ENCODE measurements at places on chromosomes 13 and 19.

- DNase-seq = no peak
Observed at GRCh38 chr13:94947965-94948371, 235.6 kb upstream of the SOX21 start.

DNA sequence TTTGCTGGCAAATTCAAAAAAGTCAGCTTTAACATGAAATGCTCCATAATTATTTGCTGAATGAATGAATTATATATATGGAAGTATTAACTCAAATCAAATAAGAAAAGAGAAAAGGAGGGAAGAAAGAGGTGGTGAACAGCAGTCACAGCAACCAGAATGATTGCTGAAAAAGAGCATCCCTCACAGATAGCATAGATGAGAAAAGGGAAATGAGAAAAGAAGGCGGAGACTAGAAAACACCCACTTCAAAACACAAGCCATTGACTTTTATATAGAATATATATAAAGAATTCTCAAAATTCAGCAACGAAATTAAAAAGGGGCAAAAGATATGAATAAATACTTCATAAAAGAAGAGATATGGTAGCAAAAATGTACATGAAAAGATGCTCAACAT is 75.2 kb downstream of the CAB39L start:
- DNase-seq = no peak

DNA sequence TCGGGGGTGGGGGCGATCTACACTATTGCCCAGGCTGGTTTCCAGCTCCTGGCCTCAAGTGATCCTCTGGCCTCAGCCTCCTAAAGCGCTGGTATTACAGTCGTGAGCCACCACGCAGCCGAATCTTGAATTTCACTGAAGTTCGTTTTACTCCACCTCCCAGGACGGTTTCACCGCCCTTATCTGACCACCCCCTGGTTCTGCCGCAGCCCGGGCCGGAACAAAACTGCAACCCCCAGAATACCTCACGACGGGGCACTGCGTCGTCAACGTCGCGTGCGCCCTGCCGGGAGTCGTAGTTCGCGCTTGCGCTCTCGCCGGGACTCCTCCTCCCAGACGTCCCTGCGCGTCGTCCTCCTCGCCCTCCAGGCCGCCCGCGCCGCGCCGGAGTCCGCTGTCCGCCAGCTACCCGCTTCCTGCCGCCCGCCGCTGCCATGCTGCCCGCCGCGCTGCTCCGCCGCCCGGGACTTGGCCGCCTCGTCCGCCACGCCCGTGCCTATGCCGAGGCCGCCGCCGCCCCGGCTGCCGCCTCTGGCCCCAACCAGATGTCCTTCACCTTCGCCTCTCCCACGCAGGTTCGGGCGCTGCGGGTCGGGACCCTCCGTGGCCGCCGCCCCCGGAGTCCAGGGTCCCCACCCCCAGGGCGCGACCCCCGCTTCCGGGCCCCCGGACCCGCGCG is at the start of gene ATP5F1D:
Gene ATP5F1D, plus strand, starts transcription at position 335 of the 679 bp plus-strand sequence. Its CDS starts 100 bp downstream, at position 435.
- peak; percentile 94 for DNase-seq

DNA sequence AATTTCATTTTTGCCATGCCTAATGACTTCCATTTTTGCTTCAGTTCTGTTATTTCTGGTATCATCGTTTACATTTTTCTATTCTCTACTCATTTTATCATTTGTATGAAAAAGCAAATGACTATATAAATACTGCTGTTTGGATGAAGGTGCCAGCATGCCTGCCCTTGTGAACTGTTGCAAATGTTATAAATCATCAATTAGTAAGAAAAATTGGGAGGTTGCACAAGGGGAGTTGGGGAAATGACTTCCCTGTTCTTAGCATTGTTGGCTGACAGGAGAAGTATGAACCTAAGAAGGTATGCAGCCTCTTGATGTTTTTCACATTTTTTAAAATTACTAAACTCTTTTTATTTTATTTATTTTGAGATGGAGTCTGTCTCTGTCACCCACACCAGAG is 15.1 kb downstream of the SAFB start:
- DNase-seq = no peak

GRCh38 chr19:39949026-39949747 is 14.8 kb upstream of the FCGBP start:
- no peak for DNase-seq

- DNase-seq = no peak
Observed at GRCh38 chr13:99863789-99864626, 107.6 kb downstream of the ZIC5 start.

GRCh38 chr13:33963895-33964294 is 145.9 kb downstream of the RFC3 start:
- DNase-seq = no peak

- DNase-seq = peak; percentile 53
Observed at GRCh38 chr13:99442273-99442895, 58.9 kb upstream of the TM9SF2 start.

DNA sequence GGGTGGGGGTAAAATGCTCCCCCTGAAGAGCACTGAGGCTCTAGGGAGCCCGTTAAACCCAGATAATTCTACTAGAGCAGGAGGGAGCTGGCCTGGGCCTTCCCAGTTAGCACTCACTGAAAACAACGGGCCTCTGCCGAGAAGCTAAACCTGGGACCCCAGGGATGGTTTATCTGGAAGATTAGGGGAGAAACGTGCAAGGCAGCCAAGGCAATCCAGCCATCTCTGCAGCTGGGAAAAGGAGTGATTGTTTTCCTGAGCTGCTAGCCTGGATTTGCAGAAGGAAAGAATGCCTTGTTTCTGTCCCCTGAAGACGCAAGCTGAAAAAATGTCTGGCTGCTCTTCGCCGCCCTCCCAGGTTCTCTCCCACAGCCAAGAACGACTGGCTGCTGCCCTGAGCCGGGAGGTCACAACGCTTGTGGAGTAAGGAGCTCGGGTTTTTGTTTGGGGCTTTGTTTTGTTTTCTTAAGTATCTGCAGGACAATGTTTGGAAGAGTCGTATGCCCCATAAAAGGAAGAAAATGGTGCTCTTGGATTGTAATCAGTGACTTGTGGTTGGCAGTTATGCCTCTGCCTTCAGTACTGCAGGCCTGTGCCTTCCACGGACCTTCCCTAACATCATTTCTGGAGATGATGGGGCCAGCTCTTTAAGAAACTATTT is 31.5 kb downstream of the COL4A2 start:
- no peak for DNase-seq

DNA sequence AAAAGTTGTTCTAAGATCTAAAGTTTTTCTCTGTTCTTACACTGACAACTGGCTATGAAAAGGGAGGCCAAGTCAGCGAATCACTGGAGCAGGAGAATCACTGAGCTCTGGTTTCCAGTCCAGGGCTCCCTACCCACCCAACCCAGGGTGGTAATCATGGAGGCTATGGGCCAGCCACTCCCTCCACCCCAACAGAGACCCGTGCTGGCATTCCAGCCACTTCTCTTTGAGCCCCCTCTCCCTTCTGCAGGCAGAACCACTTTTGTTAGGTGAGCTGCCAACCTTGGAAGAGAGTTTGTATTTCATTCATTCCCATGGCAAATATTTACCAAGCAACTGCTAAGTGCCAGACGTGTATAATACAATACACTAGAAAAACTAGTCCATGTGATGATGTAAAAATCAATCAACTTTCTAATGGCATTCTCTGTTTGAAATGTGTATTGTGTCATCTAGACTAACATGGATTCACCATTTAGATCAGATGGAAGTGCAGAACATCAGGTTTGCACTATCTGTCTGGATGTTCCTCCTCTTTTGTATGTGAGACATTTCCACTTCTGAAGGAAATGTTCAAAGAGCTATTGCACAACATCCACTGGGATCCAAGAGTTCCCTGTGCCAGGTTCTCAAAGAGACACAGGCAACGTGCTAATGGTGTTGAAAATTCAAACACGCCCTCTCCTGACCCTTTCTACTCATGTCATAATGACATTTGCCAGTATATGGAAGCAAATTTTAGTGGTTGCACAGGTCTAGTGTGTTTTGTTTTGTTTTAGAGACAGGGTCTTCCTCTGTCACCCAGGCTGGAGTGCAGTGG is 5.3 kb downstream of the MLNR start:
- DNase-seq = no peak

Data from cerebellum (tissue), 4 donors.